ENCODE measurements at places on chromosomes 7 and 10. TPM values are rescaled to one million over a fixed set of nuclear protein-coding genes. Genes with fewer than 3 reads are reported as not detected.
A peak's percentile ranks its signal among the peaks of the same experiment; 100 is the strongest.

Gene ASNS
- total RNA-seq, result 191 TPM

DNA sequence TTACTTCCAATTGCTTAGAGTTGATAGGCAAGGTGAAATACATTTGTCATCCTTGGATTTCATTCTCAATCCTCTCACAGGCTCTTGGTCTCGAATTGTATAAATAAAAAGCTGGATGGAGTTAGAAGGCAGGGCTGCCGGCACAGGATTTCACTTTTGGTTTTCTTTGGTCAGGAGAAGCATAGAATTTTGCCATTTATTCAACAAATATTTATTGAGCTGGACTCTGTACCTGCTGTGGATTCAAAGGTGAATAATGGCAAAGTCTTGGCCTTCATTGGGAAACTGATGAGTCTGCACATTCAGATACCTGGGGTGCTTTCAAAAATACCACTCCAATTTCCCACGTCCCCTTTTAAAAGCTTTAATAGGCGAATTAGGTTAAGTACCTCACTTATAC is 49.7 kb downstream of the PDK4 start:
- no peaks in the 10 kb centered on the region for H3K36me3 ChIP-seq
- no peak overlapping the region for H3K4me3 ChIP-seq
- peaks cover 39% of the 10 kb centered on the region for H3K4me1 ChIP-seq
- DNase-seq, result no peak

DNA sequence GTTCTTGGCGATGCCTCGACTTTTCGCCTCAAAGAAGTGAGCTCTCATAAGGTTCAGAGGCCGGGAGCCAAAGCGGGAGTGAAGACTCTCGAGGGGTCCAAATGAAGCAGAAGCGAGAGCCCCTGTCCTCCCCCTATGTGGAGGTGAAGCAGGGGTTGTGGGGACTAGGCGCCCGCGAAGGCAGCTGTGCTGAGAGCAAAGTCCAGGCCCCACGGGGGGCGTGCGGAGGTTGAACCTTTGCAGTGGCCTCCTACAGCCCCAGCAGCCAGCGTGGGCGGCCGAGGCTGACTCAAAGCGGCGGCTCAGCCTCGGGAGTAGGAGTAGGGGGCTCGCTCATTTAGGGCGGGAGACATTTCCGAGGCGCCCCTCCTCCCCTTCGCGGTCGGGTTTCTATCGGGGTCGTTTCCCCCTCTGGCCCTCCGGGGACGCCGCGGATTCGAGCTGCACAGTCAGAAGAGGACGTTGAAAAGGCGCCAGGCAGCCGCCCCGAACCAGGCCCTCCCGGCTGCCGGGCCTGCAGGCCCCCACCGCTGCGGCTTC is 553 bp upstream of the ADD3 start:
- peak; percentile 52 for DNase-seq
- H3K36me3 ChIP-seq, result no peaks in the 10 kb centered on the region
- H3K27ac ChIP-seq, result no peak overlapping the region
- no peaks in the 10 kb centered on the region for H3K27me3 ChIP-seq
- peaks cover 17% of the 10 kb centered on the region for H3K4me1 ChIP-seq
- no peak overlapping the region for H3K4me3 ChIP-seq

Gene CALCR
- total RNA-seq, result not detected

- H3K36me3 ChIP-seq, result peaks cover 70% of the 10 kb centered on the region
- H3K4me3 ChIP-seq, result no peak overlapping the region
- no peak overlapping the region for H3K27ac ChIP-seq
- no peak for DNase-seq
- no peaks in the 10 kb centered on the region for H3K27me3 ChIP-seq
- H3K4me1 ChIP-seq, result no peaks in the 10 kb centered on the region
Measured at GRCh38 chr7:30633223-30633622, 38.5 kb downstream of the GARS1 start.

DNA sequence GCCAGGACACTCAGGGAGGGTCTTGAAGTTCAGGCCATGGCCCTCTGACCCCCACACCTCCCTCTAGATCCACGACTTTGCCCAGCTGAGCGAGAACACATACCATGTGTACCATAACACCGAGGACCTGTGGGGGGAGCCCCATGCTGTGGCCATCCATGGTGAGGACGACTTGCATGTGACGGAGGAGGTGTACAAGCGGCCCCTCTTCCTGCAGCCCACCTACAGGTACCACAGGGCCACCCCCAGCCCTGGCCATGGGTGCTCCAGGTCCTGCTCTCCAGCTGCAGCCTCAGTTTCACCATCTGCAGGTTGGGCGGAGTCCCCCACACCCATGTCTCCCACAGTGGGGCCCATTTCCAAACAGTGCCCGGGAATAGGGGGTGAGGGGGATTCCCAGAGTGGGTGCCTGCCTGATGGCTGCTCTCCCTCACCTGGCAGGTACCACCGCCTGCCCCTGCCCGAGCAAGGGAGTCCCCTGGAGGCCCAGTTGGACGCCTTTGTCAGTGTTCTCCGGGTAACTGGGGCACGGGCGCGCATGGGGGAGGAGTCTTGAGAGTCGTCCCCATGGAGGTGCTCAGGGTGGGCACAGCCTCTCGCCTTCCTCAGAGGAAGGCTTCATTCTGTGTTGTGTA is 54.1 kb downstream of the PALD1 start:
- H3K27ac ChIP-seq, result no peak overlapping the region
- DNase-seq, result no peak
- peaks cover 26% of the 10 kb centered on the region for H3K27me3 ChIP-seq
- H3K4me3 ChIP-seq, result no peak overlapping the region

Gene EPDR1
- not detected for total RNA-seq

Gene BCCIP
- total RNA-seq, result 88.2 TPM

DNA sequence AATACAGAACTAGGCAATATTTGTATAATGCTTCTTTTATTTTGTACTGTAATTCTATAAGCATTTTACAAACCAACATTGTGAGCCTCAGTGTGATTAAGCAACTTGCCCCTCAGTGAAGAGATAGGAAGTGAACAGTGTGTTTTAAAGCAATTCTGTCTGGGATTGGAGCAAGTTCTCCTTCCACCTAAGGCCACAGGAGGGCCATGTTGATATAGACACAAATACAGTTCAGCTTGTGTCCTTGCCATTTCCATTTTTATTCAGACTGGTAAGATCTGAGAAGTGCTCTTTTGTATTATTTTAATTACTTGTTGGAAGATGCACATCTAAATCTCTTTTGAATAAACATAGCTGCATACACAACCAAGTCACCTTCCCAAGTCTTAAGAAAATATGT is 416.3 kb upstream of the COBL start:
- H3K27ac ChIP-seq, result no peak overlapping the region
- peaks cover 24% of the 10 kb centered on the region for H3K27me3 ChIP-seq
- H3K4me1 ChIP-seq, result no peaks in the 10 kb centered on the region
- no peak for DNase-seq

Gene TUBB8
- total RNA-seq, result not detected

GRCh38 chr7:41579961-41580935 is 122.6 kb downstream of the INHBA start:
- H3K36me3 ChIP-seq, result no peaks in the 10 kb centered on the region
- H3K4me3 ChIP-seq, result no peak overlapping the region
- no peaks in the 10 kb centered on the region for H3K4me1 ChIP-seq
- no peak overlapping the region for H3K27ac ChIP-seq
- DNase-seq, result peak; percentile 5

DNA sequence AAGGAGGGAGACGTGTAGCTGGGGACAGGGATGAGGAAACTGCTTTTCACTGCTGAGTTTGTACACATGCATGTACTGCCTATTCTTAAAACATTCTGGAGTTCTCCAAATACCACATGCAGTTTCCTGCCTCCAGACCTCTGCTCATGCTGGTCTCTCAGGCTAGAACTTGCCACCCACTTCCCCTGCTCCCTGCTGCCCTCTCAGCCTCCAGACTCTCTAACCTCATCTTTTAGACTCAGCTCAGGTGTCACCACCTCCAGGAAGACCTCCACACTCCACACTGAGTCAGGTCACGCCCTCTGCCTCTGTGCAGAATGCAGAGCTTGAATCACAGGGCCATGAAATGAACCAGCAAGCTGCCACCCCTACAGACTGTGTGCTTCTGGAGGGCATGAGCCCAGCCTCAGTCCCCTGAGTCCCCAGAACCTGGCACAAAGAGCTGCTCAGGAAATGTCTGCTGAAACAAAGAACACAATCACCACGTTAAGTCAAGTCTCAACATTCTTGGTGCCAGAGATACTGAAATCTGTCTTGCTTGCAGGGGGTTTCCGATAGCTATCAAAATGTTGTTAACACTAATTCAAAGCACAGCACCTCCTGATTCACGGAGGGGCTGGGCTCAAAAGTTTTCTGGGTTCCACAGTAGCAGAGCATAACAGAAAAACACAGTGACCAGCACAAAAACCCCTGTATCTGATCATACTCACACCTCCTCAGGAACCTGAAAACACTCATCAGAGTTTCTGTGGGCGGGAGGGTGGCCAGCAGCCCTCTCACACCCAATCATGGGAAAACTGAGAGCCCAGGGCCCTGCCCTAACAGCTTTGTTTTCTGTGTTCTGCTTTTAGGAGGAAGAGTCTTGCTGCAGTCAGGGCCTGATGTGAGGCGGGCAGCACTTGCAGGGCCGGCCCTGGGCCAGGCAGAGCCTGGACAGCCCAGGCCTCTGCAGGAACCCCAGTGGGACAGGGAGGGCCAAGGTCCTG is 21.1 kb downstream of the FAM53B start:
- no peak overlapping the region for H3K4me3 ChIP-seq
- DNase-seq, result no peak
- H3K27me3 ChIP-seq, result no peaks in the 10 kb centered on the region
- H3K4me1 ChIP-seq, result peaks cover 24% of the 10 kb centered on the region

GRCh38 chr10:30759423-30759822 is 129.9 kb upstream of the LYZL2 start:
- no peak overlapping the region for H3K4me3 ChIP-seq
- no peaks in the 10 kb centered on the region for H3K4me1 ChIP-seq
- no peaks in the 10 kb centered on the region for H3K36me3 ChIP-seq
- no peak for DNase-seq

- H3K27ac ChIP-seq, result no peak overlapping the region
- DNase-seq, result no peak
- H3K27me3 ChIP-seq, result no peaks in the 10 kb centered on the region
- peaks cover 16% of the 10 kb centered on the region for H3K4me1 ChIP-seq
Measured at GRCh38 chr10:80144696-80145131, 12.2 kb downstream of the PLAC9 start.

Gene EPHA1
- 1.2 TPM for total RNA-seq

GRCh38 chr10:92656266-92656961 is 33.3 kb upstream of the HHEX start:
- no peak overlapping the region for H3K4me3 ChIP-seq
- H3K27me3 ChIP-seq, result no peaks in the 10 kb centered on the region
- H3K27ac ChIP-seq, result no peak overlapping the region
- peaks cover 31% of the 10 kb centered on the region for H3K36me3 ChIP-seq
- H3K4me1 ChIP-seq, result no peaks in the 10 kb centered on the region

DNA sequence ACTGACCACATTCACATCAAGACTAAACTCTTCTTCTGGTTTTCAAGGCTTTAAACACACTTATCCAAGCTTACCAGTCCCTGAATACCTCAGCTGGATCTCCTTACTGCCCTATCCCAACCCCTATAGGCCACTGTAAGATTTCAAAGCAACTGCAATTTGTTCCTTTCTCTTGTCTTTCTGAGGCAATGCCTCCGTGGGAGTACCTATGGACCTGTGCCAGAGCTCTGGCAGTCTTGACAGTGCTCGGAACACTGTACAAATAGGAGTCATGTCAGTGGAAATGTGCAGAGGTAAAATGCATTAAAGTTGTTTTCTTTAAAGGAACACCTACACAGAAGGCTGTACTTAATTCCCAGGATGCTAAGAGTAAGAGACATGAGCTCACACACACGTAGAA is 124.7 kb downstream of the CNOT4 start:
- H3K4me1 ChIP-seq, result no peaks in the 10 kb centered on the region
- no peak overlapping the region for H3K4me3 ChIP-seq
- no peaks in the 10 kb centered on the region for H3K27me3 ChIP-seq
- no peak overlapping the region for H3K27ac ChIP-seq
- peak; percentile 82 for DNase-seq
- H3K36me3 ChIP-seq, result no peaks in the 10 kb centered on the region

GRCh38 chr7:23106057-23106822 is 655 bp downstream of the KLHL7 start:
- no peaks in the 10 kb centered on the region for H3K36me3 ChIP-seq
- H3K27me3 ChIP-seq, result no peaks in the 10 kb centered on the region
- H3K4me3 ChIP-seq, result peak overlapping the region; percentile 94
- peaks cover 34% of the 10 kb centered on the region for H3K4me1 ChIP-seq
- peak; percentile 61 for DNase-seq
- H3K27ac ChIP-seq, result peak overlapping the region; percentile 96

DNA sequence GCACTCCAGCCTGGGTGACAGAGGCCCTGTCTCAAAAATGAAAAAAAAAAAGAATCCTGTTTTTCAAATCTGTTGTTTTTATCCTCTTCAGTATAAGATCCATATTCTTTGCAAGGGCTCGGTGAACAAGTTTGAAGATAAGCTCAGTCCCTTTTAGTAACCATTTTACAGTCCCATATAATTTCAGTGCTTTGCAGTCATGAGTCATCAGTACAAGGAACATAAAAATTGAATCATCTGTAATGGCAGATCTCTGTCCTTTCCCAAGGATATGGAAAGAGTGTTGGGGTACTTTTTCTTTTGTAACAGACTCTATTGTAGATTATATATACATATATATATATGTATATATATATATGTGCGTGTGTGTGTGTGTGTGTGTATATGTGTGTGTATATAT is 52.2 kb upstream of the ZPBP start:
- no peaks in the 10 kb centered on the region for H3K4me1 ChIP-seq
- H3K36me3 ChIP-seq, result no peaks in the 10 kb centered on the region
- DNase-seq, result no peak
- no peak overlapping the region for H3K27ac ChIP-seq

DNA sequence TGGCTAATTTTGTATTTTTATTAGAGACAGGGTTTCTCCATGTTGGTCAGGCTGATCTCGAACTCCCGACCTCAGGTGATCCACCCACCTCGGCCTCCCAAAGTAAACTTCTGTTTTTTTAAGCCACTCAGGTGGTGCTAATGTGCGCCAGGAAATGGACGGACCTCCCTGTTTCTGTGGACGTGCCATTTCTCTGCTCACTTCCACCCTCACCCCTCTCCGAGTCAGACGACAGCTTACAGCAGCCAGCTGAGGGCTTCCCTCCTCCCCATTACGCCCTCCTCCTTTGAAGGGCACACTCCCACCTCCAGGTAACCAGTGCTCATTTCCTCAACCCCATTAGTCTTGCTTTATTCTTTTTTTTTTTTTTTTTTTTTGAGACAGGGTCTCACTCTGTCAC is 41.7 kb upstream of the EZH2 start:
- H3K4me3 ChIP-seq, result no peak overlapping the region
- no peak for DNase-seq
- no peaks in the 10 kb centered on the region for H3K36me3 ChIP-seq
- H3K4me1 ChIP-seq, result peaks cover 5% of the 10 kb centered on the region

DNA sequence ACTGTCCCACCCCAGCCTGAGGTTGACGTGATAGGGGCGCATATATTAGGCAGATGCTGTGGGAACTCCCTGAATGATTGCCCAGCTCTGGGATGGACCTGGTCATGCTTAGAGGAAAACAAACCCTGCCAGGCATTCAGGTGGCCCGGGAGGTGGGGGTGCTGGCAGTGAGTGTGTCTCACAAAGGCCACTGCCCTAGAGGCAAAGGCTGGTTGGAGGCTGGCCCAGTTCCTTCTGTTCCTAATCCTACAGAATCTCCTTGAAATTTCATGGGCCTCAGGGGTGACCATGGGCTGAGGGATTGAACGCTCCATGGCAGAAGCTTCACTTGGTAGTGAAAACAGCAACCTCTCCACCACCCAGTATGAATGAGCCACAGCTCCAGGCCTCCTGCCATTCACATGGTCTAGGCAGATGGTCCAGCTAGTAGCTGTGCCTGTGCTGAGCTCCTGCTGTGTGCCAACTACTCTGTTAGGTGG is 25.6 kb downstream of the ADRA2A start:
- DNase-seq, result no peak
- no peak overlapping the region for H3K27ac ChIP-seq
- peaks cover 8% of the 10 kb centered on the region for H3K4me1 ChIP-seq
- no peak overlapping the region for H3K4me3 ChIP-seq
- peaks cover 17% of the 10 kb centered on the region for H3K27me3 ChIP-seq

Gene NRCAM
- 1.1 TPM for total RNA-seq
